ENCODE measurements at places on chromosomes 5 and 9.

DNA sequence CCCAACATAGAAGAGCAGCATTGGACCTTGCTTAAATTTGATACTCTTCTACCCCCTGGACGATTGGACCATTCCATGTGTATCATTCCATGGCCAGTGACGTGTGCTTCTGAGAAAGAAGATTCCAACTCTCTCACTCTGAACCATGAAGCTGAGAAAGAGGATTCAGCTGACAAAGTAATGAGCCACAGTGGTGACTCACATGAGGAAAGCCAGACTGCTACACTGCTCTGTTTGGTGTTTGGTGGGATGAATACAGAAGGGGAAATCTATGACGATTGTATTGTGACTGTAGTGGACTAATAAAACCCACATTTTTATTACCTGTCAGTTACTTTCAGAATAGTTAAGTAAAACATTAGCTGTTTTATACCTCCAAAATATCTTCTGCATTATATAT, 7.5 kb downstream of the HSPA5 start:
- peak; percentile 97 for DNase-seq

DNA sequence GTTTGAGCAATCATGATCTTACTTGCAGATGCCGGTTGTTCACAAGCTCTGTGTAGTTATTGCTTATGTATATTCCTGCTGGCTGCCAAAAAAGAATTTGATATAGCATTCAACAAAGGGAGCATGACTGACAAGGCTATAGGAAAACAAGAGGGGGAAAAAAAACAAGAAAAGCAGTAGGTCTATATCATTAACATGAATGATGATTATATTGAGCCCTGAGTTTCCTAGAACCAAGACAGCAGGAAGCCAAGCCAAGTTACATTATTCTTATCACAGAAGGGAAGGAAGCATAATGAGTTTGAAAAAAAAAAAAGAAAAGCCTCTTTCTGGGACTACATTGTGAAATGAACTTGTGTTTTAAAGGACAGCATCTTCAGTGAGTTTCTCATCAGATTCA, 41.0 kb downstream of the TSTD2 start:
- no peak for DNase-seq

DNA sequence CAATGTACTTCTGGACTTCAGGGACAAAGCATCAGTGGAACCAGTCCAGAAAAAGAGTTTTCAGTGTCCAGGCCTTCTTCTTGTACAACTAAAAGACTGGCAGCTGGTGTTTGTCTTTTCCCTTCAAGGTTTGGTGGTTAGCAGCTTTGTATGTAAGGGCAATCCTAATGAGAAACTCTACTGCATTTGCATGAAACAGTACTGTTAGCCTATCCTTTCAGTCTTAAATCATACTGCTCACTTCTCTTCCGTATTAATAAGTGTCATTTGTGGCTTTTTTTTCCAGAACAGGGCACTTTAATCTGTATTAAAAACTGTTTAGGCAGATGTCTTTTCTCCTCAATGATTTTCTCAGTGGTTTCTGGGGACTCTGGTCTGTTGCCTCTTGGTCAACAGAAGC, 48.9 kb downstream of the FAM174A start:
- no peak for DNase-seq

- no peak for DNase-seq
Observed at GRCh38 chr5:133236976-133237375, 185.2 kb downstream of the HSPA4 start.

GRCh38 chr9:100217536-100217935, 118.5 kb downstream of the INVS start:
- DNase-seq: no peak

DNA sequence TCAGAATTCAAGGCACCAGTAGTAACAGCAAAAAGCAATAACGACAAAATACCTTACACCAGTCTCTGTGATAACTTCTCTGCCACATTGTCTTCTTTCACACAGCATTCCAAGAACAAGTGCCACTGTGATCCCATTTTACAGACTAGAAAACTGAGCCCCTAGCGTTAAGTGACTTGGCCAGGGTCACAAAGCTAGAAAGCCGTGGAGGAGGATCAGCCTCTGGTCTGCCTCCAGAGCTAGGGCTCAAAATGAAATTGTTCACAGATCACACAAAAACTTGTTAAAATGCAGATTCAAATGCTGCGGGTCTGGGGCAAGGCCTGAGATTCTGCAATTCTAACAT, 154.1 kb downstream of the FAM114A2 start:
- DNase-seq: no peak

DNA sequence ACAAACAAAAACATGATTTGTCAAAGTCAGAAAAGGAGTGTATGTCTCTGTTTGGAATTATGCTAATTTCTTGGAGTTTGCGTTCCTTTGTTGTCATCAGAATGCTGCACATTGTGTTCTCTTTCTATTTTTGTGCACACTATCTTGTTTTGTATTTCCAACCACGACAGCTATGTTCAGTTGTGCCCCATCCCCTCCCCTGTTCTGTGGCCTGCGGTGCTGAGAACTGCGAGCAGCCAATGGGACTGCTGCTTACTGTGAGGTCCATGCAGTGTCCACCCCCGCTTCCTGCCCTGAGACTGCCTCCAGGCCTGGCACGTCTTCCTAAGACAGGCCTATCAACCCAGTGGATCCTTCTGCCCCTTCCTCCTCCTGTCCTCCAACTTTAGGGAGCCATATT, 76.8 kb downstream of the PALM2AKAP2 start:
- DNase-seq: peak; percentile 43

DNA sequence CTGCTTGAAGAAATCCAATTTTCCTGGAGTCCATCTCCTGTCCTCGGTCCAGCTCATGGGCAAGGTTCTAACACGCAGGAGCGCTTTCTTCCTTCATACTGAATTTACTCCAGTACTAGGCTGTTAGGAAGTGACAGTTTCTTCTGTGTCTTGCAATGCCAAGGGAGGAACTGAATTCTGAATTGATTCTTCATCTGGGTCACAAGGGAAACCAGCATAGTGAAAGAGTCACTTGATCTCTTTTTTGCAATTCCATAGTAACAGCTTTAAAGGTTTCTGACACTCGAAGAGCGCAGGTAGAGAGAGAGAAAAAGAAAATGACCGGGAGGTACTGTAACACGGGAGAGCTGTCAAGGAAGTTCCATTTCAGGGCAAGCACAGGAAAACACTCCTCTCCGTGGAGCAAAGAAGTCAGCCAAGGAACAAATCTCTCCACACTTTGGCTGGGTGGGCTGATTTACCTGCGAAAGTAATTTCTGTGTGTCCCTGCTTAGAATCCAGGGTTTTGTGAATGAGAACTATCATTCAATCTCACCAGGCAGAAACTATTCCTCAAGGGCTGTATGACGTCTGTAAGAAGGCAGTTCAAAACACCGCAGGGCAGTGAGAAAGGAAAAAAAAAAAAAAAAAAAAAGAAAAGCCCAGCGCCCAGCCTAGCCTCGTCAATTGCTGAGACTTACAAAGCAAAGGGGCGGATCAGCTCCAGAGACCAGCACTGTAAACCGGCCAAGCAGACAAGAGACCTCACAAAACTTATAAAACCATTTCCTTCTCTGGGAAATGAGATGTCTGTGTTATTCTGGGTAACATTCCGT, 617.8 kb downstream of the PDE4D start:
- peak; percentile 77 for DNase-seq

DNA sequence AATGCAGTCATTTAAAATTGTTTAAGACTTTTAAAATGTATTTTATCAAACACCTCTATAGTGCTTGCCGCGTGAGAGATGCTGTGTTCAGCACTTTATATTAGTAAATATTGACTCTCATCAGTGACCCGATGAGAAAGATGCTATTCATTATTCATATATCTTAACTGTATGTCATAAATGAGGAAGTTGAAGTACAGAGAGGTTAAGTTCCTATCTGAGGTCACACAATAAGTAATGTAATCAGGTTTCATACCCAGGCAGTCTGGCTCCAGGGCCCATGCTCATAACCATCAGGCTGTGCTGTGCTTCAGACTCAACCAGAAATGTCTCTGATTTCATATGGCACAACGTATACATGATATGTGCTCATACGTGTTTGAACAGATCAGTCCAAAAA, 119.0 kb downstream of the SV2C start:
- DNase-seq: no peak

- no peak for DNase-seq
Observed at GRCh38 chr5:6402939-6403338, 24.6 kb upstream of the MED10 start.

- no peak for DNase-seq
Observed at GRCh38 chr5:142453932-142454331, 129.1 kb upstream of the SPRY4 start.

- no peak for DNase-seq
Observed at GRCh38 chr5:83049370-83049885, 27.8 kb downstream of the TMEM167A start.

DNA sequence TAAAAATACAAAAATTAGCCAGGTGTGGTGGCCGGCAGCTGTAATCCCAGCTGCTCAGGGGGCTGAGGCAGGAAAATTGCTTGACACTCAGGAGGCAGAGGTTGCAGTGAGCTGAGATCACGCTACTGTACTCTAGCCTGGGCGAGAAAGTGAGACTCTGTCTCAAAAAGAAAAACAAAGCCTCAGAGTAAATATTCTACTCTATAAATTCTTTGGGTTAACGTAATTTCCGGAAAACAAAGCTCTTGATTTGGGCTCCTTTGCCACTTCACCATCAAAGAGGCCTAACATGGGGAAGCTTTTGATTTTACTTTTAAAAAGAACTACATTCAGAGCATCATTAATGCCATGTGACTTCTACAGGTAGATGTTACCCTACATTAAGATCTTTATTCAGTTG, 103.1 kb downstream of the SERINC5 start:
- no peak for DNase-seq

- DNase-seq: no peak
Observed at GRCh38 chr9:122393284-122393983, 22.6 kb downstream of the PTGS1 start.

DNA sequence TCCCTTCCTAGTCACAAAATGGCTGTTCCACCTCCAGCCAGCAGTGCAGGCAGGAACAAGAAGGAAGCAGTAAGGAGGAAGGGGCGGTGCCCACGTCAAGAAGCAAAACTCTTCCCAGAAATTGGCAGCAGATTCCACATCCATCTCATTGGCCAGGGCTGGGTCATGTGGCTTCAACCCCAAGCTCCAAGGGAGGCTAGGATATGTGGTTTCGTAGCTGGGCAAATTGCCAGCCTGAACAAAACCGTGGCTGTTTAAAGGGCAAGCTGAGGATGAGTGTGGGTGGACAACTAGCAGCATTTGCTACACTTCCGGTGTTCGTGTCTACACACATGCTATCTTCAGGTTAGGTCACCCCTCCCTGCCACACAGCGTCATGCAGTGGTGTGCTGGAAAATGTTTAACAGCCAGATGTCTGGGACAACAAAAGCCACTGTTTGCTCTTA, 92.1 kb upstream of the MAP1B start:
- peak; percentile 90 for DNase-seq

DNA sequence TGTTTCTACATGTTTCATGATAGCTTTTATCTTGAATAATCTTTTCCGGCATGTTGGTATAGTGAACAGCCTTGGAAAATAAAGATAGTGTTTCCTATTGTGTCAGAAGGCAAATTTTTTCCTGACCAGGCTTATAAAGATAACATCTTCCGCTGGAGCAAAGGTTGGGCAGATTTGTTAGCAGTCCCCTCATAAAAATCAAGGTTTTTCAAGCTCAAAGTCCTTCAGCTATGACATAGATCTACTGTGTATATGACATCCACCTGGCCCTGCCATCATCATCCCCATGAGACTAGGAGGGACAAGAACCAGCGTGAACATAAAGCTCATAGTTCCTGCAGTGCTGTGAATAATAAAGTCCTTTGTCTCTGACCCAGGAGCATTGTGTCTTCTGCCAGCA, 30.4 kb upstream of the OTULINL start:
- no peak for DNase-seq

DNA sequence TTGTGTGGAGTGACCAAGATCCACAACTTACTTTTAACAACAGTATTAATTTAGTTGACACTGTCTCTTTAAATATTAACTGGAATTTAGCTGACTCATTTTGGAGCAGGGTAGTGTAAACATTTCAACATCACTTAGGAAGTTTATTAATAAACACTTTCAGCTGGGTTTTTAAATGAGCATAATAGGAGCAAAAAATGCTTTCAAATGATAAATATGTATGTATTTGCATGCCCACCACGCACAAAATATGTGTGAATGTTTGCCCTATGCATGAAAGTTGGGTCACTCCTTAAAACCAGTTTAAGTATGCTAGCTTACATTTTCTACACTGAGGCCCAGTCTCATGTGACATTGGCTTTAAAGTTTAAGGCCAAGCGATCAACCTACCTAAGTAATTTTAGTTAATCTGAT, 2.9 kb downstream of the ZFAND5 start:
- no peak for DNase-seq

GRCh38 chr9:131976157-131977108, 103.2 kb downstream of the MED27 start:
- no peak for DNase-seq

- no peak for DNase-seq
Observed at GRCh38 chr5:159001247-159001646, 98.5 kb downstream of the EBF1 start.

DNA sequence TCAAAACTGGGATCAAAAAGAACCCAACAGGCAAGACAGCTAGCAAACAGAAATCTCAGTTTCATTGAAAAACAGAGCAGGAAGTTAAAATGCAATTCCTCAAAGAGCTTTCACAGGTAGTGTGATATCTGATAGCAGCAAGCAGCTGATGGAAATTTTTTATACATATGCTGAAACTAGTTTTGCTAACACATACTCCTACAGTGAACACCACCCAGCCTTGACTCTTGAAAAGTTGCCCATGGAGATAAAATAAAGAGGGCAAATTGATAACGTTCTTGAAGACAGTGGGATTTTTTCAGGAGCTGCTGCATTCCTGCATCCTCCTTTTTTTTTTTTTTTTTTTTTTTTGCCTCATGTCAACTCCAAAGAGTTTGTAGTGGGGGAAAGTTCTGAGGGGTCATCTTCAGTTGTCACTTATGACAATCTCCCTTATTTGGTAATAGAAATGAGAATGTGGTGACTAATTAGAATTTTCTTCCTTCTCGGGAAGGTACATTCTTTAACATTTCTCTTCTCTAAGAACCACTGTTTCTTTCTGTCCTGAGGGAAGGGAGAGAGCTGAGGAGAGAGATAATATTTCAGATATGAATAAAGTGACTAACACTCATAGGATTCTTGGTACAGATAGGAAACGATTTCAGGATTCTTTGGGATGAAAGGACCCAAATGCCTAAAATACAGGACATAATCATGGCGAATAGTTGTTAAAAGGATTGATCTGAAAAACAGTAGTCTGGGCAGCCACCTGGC, 24.6 kb downstream of the SH3RF2 start:
- no peak for DNase-seq

DNA sequence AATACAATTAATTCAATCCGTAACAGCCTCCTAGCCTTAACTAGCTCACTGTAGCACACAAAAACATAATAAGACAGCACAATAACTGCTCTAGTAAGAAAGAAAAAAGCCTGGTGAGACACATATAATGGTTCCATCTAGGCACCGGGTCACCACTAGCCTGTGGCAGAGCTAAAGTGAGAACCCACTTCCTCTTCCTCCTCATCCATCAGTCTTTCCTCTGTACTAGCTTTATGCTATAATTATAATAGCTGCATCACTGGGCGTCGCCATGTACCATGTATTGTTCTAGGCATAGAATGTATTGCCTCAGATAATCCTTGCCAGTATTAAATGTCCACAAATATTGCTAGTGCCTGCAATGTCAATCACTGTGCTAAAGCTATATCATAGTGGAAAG, 23.1 kb downstream of the ADRB2 start:
- DNase-seq: no peak

GRCh38 chr5:89072842-89073672, 190.1 kb upstream of the MEF2C start:
- no peak for DNase-seq

GRCh38 chr5:124583469-124584350, 162.7 kb downstream of the ZNF608 start:
- DNase-seq: peak; percentile 86

All from brain microvascular endothelial cell (primary cell).